ENCODE measurements at places on chromosomes 4 and X. TPM values are rescaled to one million over a fixed set of nuclear protein-coding genes. Genes with fewer than 3 reads are reported as not detected.

FRMPD4 gene
- 0.06 TPM for polyA plus RNA-seq

FAM47A gene
- polyA plus RNA-seq, result not detected

ENPP6 gene
- polyA plus RNA-seq, result not detected

F8A2 gene
- not detected for polyA plus RNA-seq

XAGE1A gene
- polyA plus RNA-seq, result not detected

PASD1 gene
- not detected for polyA plus RNA-seq

EGF gene
- polyA plus RNA-seq, result 1.3 TPM

PDE6B gene
- not detected for polyA plus RNA-seq

CT45A10 gene
- polyA plus RNA-seq, result not detected

BTC gene
- polyA plus RNA-seq, result 0.62 TPM

PAGE2B gene
- polyA plus RNA-seq, result not detected
